Spleen (tissue), 13 donors: ENCODE measurements at places on chromosomes 1 and 21.

DNA sequence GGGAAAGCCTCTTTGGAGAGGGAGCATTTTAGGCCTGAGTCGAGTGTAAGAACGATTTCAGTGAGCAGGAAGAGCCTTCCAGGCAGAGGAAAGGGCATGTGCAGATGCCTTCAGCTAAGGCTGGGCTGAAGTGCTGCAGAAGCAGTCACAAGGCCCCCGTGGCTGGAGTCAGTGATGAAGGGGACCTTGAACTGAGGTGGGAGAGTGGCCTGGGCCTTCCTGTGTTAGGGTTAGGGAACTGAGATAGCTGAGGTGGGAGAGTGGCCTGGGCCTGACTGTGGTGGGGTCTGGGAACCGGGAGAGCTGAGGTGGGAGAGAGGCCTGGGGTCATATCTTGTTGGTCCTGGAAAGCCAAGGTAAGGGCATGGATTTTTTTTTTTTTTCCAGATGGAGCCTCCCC, 50.9 kb upstream of the ETV3 start:
- DNase-seq: no peak

DNA sequence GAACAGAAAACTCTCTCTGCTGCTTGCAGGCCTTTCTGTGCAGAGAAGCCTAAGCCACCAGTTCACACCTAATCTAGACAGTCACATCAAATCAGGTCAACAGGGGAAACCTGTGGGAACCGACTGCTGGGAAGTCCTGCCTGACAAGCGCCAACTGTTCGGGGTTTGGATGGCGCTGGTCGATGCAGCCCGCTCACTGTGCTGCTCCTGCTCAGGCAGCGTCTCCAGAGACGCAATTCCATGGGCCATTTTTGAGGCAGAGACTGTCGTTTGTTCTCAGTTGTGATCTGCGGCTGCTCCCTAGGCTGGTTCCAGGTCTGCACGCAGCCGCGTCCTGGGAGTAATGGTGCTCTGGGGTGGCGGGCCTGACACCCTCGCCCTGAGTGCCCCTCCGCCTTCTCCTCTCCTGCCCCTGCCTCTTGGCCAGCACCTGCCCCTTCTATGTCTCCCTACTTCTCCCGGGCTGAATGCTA, 1.4 kb downstream of the AGT start:
- no peak for DNase-seq

GRCh38 chr1:31586376-31587327, 10.3 kb downstream of the TINAGL1 start:
- no peak for DNase-seq

- DNase-seq: no peak
These were observed 111.5 kb downstream of the PSMG1 start for GRCh38 chr21:39071623-39072214.

DNA sequence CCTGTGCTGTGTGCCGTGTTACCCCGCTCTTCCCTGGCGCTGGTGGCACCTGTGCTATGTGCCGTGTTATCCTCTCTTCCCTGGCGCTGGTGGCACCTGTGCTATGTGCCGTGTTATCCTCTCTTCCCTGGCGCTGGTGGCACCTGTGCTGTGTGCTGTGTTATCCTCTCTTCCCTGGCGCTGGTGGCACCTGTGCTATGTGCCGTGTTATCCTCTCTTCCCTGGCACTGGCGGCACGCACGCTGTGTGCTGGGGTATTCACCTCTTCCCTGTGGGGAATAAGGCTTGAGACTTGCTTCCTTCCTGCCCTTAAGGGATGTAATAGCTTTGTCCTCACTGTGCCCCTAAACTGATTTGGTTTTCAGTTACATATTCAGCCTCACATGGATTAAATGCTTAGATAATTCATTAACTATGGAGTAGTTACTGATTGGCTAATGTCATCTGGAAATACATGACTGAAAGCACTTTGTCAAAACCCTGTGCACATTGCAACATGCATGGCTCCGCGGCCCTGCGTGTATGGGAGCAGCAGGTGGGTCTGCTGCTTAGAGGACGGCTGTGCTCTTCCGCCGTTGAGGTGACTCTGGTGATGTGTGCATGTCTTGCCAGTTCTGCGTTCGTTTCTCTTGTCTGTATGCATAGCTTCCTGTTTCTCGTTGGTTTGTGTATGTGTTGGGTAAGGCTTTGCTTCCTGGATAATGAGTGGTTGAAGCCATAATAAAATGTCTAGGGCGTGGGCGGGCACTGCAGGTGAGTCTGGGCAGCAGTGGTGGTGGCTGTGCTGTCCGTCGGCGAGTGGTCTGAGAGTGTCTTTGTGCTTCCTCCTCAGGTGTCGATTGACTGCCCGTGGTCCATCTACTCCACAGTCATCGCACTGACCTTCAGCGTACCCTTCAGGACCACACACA, 17.9 kb upstream of the PWP2 start:
- peak; percentile 88 for DNase-seq

GRCh38 chr1:67713057-67713846, 28.3 kb downstream of the GADD45A start:
- no peak for DNase-seq

DNA sequence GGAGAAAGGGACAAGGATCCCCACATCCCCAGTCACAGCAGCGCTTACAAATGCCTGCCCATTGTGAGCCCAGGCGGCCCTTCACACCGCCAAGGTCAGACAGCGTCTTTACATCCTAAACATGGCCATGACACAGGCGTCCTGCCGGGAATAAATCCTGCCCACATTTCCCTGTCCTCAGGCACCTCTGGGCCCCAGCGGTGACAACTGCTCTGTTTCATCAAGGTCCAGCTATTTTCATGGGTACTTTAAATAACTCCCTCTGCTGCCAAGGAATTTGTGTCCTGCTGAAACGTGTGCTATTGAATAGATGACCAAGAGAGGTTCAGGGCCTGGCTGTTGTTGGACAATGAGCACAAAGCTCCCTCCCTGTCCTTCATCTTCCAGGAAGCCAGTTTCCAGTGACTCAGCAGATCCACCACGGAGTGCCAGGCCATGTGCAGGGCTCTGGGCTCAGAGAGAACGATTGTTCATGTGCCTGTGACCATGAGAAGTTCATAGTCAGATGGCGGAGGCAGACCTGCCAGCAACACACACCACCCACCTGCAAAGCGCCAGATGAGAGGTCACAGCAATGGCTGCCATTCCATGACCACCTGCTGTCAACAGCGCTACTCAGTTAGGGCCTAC, 195.8 kb downstream of the MATN1 start:
- DNase-seq: peak; percentile 80

GRCh38 chr1:58727364-58727763, 27.5 kb upstream of the MYSM1 start:
- DNase-seq: no peak
